ENCODE measurements at places on chromosomes 5 and 9.

GRCh38 chr5:78577071-78577807 lies 71.3 kb downstream of the LHFPL2 start:
- no peak for DNase-seq

GRCh38 chr9:95045751-95046150 lies 271.8 kb downstream of the FANCC start:
- DNase-seq = no peak

DNA sequence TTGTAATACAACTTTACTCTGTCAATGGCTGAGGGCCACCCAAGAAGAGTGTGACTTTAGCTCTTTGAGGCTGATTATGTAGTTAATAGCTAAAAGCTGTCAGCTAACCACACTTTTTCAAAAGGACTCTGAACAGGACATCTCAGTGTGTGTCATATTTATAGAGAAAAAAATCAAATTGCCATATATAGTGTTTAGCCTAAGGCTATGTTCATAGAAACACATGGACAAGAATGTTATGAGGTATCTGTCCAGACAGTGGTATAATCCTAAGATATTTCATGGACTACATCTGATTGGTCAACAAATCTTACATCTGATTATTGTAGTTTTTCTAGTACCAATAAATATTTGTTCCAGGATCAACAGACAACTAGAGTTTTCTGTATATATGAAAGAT lies 42.1 kb upstream of the CDH18 start:
- no peak for DNase-seq

- no peak for DNase-seq
Measured at GRCh38 chr5:150345716-150346115, 11.8 kb upstream of the TCOF1 start.

Measured in CD4-positive, alpha-beta T cell treated with Interleukin-15 for 4 hours (primary cell).